ENCODE measurements at places on chromosomes 1 and 21. TPM values are rescaled to one million over a fixed set of nuclear protein-coding genes. Genes with fewer than 3 reads are reported as not detected.
A peak's percentile ranks its signal among the peaks of the same experiment; 100 is the strongest.

GRCh38 chr1:241157435-241157834 is 199.6 kb downstream of the RGS7 start:
- DNase-seq: no peak

GRCh38 chr1:107941123-107941522 is 23.9 kb downstream of the VAV3 start:
- DNase-seq: peak; percentile 55

PIGR gene
- total RNA-seq: 2.0 TPM

- no peak for DNase-seq
Measured at GRCh38 chr1:232170909-232171308, 459.0 kb downstream of the SIPA1L2 start.

GRCh38 chr1:226268421-226269124 is 40.4 kb downstream of the LIN9 start:
- DNase-seq: no peak

GRCh38 chr1:2345297-2346075 is 45.9 kb downstream of the MORN1 start:
- DNase-seq: no peak

DNA sequence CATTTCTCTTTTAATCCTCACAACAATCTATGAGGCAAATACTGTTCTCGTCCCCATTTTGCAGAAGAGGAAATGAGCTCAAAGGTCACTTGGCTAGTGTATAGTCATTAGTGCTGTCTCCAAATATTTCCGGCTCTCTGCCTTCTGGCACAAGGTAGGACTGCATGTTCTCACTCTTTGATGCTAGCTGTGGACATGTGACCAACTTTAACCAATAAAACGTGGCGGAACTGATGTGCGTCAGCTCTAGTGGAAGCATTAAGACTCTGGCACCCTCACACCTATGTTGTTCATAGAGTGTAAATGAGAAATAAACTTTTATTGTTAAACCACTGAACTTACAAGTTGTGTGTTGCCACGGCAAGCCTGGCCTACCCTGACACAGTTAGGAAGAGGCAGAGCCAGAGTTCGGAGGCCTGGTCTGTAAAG is 5.0 kb upstream of the KIF21B start:
- DNase-seq: no peak

GRCh38 chr21:41207401-41208375 is 39.7 kb downstream of the BACE2 start:
- peak; percentile 62 for DNase-seq

DNA sequence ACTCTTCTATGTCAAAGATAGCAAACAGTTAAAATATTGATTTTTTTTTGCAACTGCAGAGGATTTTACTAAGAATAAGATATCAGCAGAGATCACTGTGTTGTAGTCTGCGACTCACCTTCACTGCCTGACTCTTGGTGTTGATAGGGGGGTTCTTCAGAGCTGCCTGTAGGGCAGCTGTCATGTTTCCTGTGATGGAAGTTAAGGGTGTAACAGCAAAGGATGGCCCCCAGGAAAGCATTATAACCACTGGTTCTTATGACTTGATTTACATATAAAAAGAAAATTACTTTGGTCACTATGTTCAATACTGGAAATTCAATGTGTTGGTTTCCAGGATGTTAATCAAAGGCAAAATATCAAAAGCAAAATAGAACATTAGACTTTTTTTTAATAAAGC is 2.6 kb downstream of the ARPC5 start:
- DNase-seq: no peak

GRCh38 chr1:54323324-54323739 is 82.9 kb downstream of the SSBP3 start:
- no peak for DNase-seq

DNA sequence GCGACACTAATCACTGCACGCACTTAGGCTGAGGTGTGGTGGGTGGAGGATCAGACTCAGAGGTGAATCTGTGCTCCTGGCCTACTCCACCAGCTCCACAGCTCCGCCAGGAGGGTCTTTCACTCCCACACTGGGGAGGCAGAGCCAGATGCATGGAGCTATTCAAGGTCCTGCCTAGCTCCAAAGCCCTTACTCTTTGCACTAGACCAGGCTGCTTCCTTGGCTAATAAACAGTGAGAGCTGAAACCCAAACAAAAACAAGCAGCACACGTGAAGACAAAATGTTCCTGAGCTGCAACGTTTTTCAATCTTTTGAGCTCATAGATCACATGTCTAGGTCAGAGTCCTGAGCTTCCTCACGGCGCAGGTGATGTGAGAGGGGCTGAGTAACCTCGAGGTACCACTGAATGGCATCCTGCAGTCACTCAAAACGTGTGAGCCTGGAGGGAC is 19.2 kb downstream of the CAPZB start:
- no peak for DNase-seq

SPAG17 gene
- total RNA-seq: not detected

DNA sequence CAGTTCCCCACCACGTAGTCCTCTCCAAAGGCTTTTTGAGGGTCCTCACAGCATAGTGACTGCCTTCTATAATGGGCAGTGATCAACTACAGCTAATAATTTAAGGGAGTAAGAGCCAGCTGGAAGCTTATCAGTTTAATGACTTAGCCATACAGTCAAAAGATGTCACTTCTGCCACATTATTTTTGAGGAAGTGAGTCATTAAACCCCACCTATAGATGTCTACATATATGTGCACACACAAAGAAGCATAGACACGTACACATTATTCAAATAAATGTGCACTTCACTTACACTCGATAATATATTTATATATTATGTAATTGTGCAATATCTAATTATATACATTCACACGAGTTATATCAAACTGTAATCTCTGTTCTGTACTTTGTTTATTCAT is 1704.7 kb downstream of the KCNT2 start:
- DNase-seq: no peak

DNA sequence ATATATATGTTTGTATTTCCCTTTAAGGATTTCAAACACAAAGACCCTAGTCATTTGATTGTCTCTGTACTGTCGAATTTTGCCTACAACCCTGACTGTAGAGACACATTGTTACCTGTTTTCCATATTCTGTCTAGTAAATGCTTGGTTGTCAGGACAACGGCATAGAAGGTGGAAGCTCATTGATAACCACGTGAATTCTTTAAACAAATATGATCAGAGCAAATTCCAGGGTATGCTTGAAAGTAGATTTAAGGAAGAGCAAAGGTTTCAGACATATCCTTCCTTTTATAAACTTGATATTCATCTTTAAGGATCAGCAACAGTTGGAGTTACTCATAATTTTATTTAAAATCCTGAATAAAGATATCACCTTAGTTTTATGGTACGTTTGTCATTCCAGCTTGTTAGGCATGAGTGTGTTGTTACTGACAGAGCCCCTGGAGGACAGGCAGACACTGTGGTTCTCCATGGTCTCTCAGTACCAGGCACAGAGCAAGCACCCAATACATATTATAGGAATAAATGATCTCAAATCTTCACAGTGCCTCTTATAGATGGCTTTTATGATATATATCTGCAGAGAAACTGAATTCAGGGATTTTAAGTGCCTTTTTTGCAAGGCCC is 203.2 kb downstream of the FGGY start:
- DNase-seq: no peak

DNA sequence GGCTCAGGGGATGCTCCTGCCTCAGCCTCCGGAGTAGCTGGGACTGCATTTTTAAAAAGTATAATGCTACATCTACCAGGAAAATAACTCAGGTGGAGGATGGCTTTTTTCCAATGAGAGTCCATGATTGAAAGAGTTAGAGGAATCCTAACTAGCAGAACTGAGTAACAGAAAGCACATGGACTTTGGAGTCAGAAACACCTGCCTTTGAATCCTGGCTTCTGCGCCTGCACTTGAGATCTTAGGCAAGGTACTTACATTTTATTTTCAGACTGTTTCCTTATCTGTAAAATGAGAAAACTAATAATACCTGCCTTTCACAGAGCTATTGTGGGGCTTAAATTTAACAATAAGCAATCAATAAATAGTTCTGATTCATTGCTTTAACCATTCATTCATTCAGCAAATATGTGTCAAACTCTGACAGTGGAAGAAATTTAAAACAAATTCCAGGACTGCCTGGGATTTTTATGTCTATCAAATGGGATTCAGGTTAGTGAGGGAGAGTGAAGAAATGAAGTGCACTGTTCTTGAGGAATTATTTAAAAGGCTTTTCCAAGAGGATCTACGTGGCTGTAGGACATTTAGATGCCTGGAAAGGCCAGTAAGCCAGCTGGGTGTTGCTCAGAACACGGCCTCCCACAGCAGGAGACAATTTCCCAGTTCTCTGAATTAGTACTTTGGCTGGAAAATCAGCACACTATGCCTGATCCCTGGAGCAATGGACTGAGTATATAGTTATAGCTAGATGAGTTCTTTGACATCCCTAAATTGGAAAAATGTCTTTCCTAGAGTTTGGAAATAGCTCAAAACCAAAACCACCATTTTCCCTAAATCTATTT is 12.8 kb upstream of the LBR start:
- no peak for DNase-seq

DNA sequence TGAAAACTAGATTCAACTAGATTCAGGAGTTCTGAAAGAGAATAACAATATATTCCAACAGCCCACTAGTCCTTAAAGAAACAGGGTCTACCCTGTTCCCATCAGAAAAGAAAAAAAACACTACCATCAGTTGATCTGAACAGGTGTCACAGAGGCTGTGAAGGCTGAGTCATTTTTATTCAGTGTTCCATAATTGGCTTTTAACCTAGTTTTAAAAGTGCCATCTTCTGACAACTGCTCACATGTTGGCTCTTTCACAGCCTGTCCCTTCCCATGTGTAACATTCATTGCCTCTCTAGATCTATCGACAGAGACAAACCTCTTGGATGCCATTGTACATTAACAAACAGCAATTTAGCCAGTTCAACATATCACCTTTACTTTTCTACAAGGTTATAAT is 243.7 kb downstream of the TBX15 start:
- no peak for DNase-seq

- DNase-seq: no peak
Measured at GRCh38 chr1:110338309-110338885, 780 bp upstream of the RBM15 start.

PAPPA2 gene
- 0.19 TPM for total RNA-seq

DNA sequence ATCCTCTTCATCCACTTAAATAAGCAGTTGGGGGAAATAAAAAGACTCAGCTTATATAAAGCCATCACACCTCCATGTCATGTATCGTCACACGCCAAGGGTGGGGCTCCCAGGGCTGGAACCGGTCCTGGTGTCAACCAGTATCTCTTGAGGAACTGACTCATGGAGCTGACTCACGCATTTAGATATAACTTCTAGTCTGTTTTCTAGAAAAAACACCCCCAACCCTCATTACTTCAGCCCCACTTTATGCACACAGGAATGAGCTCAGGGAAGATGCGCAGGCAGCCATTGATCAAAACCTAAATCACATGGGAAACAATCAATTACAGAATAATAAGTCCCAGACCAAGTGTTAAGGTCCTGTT is 6.9 kb upstream of the IL22RA1 start:
- peak; percentile 77 for DNase-seq

DNA sequence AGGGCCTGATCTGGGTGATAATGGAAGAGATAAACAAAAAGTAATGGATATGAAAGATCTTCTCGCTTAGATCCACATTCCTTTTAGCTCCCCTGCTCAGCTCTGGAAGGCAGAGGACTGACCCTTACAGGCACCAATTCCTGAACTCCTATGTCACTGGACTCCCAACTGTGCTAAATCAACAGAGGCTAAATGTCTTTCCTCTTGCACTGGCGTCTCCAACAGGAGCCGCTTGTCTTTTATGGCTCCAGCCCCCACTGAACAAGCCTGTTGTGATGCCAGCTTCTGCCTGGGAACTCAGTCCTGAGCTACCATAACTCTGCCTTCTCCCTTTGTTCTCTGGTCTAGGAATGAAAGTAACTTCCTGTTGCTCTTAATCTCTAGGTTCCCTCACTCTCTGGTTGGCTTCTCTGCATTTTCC is 142.1 kb upstream of the COL11A1 start:
- no peak for DNase-seq

RAB4A gene
- 65.5 TPM for total RNA-seq

VAMP4 gene
- 11.4 TPM for total RNA-seq

- no peak for DNase-seq
Measured at GRCh38 chr1:201740670-201741111, 88.3 kb upstream of the IPO9 start.

- DNase-seq: no peak
Measured at GRCh38 chr1:67789551-67789950, 43.7 kb downstream of the GNG12 start.

BSND gene
- total RNA-seq: not detected

DNA sequence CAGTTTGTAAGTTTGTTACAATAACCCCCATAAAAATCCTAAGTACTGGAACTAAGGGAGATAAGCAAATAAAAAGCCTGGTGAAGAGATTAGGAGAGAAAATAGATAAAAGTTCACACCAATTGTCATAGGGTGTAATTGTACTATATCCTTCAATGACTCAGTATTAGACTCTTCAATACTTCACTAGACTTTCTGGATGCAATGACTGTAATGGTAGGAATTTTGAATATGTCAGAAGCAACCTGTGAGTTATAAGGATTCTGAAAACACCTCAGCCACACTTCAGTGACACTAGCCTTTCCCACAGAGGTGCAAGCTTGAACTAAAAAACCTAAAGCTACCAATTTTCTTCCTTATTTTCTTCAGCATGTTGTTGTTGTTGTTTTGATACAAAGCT is 147.9 kb downstream of the PTGER3 start:
- no peak for DNase-seq

CDA gene
- 24.1 TPM for total RNA-seq

DNA sequence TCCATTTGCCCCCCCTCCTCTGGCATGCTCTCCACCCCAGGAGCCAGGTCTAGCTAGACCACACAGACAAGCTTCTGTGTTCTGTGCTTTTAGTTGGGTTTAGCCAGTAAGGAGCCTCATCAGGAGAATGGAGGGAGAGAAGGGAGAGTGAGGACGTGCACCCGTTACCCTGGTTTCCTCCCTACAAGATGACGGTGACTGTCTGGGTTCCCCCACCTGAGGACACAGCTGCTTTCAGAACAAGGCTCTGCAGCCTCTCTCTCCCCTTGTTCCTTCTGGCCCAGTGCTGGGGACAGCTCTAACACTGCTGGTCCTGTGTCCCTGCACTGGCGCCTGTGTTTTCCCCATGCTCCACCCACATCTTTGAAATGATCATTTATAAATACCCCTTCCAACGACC is 184.4 kb upstream of the GALNT2 start:
- no peak for DNase-seq

MPZ gene
- 5.1 TPM for total RNA-seq

GRCh38 chr1:232982238-232982944 is 32.0 kb downstream of the NTPCR start:
- DNase-seq: no peak

ZBTB7B gene
- 289 TPM for total RNA-seq

MAB21L3 gene
- total RNA-seq: 27.1 TPM

DNA sequence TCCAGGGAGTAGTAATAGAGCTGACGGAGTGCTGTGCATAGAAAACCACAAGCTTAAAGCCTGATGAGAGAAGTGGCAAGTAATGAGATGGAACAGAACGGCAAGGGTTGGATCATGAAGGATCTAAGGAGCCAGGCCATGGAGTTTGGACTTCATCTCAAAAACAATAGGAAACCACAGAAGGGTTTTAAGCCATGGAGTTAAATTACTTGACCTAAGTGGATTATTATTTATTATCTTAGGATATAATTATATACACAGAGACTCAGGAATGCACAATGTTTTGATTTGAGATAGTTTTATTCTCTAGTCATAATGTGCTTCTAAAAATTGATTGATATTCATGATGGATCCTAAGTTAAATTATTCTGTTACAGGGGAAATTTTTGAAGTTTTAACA is 242.4 kb downstream of the PLPP3 start:
- no peak for DNase-seq

CLCN6 gene
- 7.0 TPM for total RNA-seq

GRCh38 chr1:26053718-26054560 is 8.0 kb upstream of the SLC30A2 start:
- no peak for DNase-seq

ETV3L gene
- not detected for total RNA-seq

Measured in lower leg skin (tissue), 4 donors.